NCI-H1092 (cell line): ENCODE measurements at places on chromosomes 3 and 15.

GRCh38 chr3:139780593-139780992 lies 102.8 kb upstream of the NMNAT3 start:
- DNase-seq, result no peak

DNA sequence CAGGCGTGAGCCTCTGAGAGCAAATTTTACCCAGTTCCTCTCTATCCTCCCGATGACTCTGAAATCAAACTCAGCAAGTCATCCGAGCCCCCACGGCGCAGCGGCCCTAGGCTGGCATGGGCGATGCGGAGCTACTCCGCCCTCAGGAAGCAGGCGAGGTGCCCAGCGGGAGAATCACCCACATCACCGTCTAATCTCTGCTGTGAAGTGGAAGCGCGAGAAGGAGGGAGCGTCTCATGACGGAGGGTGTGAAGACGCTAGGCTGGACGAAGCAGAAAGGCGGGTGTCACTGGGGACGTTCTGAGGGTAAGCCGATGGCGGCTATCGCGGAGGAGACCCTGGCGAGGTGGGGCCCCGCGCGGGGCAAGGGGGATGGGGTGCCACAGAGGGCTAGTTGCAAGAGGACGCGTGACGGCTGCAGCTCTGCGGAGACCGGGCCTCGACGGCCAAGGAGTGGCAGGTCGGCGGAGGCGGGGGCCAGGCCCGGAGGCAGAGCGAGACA lies 9.1 kb upstream of the GNAI2 start:
- no peak for DNase-seq

GRCh38 chr15:60520825-60521368 lies 42.0 kb upstream of the ICE2 start:
- DNase-seq, result peak; percentile 27

- DNase-seq, result no peak
Observed at GRCh38 chr3:25540273-25540672, 112.2 kb downstream of the RARB start.

DNA sequence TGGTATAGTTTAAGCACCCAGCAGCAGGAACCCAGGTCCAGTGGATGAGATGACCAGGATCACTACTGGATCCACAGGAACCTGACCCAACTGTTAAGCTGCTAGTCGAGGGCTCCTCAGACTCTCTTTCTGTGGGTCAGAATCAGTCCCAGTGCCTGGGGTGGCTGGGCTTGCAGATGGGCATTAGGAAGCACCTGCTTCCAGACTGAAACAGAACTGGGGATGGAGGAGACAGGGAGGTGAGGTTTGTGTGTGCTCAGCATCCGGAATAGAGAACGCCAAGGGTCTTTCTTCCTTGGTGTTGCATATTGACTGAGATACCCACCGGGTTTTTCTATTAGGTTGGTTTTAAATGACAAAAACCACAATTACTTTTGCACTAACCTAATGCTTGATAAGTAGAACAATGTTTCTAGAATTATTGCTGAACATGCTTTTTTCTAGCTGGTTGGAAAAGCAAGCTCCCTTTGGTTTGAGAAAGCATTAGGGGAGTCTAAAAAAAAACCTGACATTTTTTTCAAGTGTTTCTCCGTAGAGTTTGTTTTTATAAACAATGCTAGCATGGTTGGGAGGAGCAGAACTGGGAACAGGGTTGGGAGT lies 779 bp downstream of the ST3GAL6 start:
- no peak for DNase-seq

DNA sequence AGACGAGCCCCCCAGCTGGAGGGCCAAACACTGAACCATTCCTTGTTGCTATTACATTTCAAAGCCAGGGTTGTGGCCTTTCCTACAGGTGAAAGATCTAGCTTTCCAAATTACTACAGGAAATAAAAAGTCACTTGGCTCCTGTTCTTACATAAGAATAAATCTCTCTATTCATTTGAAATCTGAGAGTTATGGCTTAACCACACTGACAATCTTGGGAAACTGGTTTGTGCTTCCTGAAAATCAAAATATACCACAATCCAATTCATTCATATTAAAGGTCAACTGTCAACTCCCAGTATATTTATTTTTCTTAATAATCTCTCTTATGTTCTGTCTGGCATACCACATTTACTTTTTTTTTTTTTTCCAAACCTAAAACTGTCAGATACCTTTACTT lies 103.7 kb upstream of the LMOD3 start:
- DNase-seq, result no peak

- no peak for DNase-seq
Observed at GRCh38 chr3:69941037-69941436, 58.5 kb upstream of the SAMMSON start.

- no peak for DNase-seq
Observed at GRCh38 chr15:76776969-76777368, 128.2 kb downstream of the SCAPER start.

DNA sequence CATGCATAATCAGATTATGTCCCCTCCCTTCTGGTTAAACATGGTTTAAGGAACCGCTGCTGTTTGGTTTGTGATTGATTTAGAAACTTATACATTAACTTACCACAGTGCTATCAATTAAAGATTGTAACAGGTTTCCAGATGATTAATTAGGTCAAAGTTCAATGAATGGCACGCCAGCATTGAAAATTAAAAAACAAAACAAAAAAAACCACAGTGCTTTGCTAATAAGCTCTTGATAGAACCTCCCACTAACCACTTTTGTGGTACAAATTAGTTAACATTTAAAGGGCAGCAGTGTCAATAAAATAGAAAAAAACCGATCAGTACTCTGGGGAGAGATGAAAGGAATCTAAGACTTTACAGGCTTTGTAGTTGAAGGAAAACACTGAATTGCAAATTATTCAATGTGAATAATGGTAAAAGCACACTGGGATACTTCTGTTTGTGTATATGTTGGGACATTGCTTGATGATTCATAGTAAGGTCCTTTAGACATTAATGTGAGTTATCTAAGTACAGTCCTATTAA lies 7.6 kb upstream of the C3orf38 start:
- no peak for DNase-seq

DNA sequence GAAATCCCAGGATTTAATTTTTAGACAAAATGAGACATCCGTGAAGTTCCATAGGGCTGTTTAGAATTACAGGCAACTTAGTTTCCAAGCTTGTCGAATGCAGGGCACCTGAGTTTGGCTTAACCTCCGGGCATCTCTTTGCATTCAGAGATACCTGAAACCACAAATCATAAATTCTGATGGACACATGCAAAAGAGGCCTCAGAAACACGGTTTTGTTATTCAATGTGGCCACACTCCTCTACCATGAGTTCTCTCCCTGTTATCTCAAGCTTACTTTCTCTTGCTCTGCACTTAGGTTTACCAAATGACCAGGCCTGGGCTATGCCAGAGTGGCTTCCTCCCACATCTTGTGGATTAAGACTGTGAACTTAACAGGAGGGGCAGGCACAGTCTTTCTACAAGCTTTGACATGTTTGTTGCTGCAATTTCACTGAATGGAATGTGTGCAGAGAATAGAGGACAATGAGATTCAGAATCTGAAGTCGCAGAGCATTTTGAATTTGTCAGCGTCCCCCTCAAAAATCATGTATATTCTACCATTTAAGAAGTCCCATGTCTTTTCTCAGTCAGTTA lies 137.7 kb downstream of the TPRG1 start:
- no peak for DNase-seq
